Activated T-helper 1 cell treated with Interleukin-2 at 50 U/mL for 16 hours (primary cell): ENCODE measurements at places on chromosomes 5 and 9.

DNA sequence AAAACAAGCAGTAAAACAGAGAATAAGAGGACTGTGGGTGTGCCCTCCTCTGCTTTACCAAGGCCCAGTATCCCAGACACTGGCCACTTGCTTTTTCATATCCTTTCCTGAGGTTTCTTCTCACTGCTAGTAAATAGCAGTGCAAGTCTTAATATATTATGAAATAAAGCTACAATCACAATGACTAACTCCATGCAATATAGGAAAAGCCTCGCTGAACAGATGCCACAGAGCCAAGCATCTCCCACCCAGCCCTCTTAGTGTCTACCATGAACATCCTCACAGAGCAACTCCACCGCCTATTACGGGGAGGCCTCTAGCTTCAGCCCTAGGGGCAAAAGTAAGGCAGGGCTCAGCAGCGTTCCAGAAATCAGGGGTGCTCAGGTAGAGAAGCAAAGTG lies 130.7 kb upstream of the LHFPL2 start:
- no peak for DNase-seq

DNA sequence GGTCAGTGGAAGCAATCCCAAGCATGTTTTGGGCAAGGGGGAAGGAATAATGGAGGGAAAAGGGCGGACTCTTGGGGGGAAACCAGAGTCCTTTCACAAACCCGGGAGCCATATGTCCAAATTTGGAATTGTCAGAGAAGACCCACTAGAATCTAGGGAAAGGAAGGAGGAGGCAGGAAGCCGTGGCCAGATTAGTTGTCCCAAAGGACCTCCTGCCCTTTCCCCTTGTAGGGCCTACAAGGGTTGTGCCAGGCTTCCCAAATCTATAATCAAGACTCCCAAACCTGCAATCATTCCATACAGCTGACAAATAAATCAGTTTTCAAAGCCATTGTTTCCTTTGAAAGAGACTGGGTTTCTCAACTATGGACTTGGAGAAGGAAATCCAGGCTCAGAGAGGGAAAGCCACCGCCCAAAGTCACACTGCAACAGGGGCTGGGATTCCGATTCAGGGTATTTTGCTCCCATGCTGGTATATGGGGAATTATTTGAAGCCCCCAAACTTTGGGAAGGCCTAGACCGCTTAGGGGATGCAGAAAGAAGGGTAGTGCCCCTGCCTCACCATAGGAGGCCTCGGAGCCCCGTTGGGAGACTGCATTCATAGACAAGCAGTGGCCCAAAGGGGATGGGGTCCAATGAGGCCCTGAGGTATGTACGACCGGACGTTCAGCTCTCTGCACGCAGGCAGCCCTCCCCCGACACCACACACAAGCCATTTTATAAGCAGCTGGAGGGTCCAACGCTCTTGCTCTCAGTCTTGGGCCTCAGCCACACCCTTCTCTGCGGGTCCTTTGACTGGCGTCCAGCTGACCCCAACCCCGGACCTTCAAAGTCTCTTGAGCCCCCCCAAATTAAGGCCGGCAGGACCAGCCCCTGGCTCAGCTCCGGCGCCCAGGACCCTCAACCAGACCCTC lies 815 bp downstream of the ANXA6 start:
- no peak for DNase-seq

- DNase-seq: no peak
Observed at GRCh38 chr9:93190656-93191353, 6.9 kb downstream of the WNK2 start.

- no peak for DNase-seq
Observed at GRCh38 chr5:102815540-102816332, 60.6 kb downstream of the PAM start.

DNA sequence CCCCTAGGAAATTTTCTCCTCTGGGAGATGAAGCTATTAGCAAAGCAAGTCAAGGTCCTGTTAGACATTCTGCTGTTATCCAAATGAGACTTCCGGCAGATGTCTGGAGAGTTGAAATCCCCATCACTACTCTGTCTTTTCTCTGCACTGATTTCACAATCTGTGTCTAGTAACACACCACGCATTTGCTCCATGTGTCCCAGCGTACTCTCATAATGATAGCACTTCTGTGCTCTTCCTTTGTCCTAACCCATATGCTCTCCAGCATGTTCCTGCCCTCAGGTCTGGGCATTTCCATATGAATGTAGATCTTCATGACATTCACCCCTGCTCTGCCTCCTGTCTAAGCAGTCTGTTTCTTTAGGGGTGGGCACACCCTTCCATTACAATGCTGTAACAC lies 1949.0 kb upstream of the WWC1 start:
- DNase-seq: no peak

- DNase-seq: no peak
Observed at GRCh38 chr5:33892620-33893137, 889 bp upstream of the ADAMTS12 start.

- DNase-seq: no peak
Observed at GRCh38 chr5:128613766-128614165, 75.7 kb upstream of the FBN2 start.

- DNase-seq: no peak
Observed at GRCh38 chr5:73605223-73606087, 20.5 kb upstream of the ARHGEF28 start.
